ENCODE measurements at places on chromosomes 13 and 19.

GRCh38 chr13:100526318-100527000 is 62.1 kb downstream of the GGACT start:
- no peak for DNase-seq

- no peak for DNase-seq
Observed at GRCh38 chr13:97318532-97318931, 96.4 kb downstream of the MBNL2 start.

DNA sequence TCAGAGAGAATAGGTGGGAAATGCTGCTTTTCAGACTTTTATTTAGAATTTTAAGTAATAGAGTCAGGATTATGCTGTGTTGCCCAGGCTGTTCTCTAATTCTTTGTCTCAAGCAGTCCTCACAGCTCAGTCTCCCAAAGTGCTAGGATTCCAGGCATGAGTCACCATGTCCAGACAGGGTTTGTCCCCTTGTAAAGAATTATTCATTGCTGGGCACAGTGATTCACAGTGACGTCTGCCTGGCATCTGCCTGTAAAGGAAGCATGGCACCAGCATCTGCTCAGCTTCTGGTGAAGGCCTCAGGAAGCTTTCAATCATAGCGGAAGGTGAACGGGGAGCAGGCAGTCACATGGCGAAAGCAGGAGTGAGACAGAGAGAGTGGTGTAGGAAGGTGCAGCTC is 17.7 kb downstream of the ZNF763 start:
- no peak for DNase-seq

- DNase-seq: no peak
Observed at GRCh38 chr13:112972867-112973576, 4.0 kb downstream of the MCF2L start.

DNA sequence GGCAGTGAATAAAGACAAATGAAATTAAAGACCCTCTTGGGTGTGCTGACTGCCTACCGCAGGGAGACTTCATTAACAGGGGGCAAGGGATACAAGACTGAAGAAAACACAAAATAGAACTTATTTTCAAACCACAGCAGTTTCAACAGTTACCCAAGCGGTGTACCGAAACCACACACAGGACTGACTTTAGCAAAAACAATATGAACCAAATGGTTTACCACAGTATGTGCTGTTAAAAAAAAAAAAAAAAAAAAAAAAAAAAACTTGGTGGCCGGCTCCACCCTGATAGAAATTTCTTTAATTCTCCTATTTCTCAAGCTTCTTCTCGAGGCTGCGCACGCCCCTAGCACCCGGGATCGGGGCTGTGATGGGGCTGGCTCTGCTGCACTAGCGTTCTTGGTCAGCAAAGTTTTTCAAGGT is 42.6 kb downstream of the KLF2 start:
- DNase-seq: peak; percentile 33

GRCh38 chr13:51479199-51479523 is 26.3 kb upstream of the INTS6 start:
- no peak for DNase-seq

GRCh38 chr19:18408053-18408476 is 10.6 kb upstream of the LRRC25 start:
- DNase-seq: no peak

- DNase-seq: no peak
Observed at GRCh38 chr13:23921451-23921888, 24.2 kb upstream of the C1QTNF9B start.

DNA sequence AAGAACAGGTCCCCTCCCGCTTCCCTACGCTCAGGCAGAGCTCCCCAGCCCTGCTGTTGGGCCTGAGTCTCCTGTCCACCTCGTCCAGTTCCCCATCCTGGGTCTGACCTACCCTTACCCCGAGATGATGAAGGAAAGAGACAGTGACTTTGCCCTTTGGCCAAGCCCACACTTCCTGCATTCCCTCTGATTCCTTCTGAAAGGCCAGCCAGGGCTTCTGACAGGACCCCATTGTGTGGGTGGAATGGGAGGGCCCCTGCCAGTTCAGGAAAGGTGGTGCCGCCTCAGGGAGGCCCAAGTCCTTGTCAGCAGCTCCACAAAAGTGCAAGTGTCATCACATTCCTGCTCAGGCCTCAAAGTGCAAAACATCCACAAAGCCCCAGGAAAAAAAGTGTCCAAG is 177.8 kb downstream of the PAN3 start:
- DNase-seq: no peak

GRCh38 chr19:5966215-5966614 is 11.7 kb downstream of the RANBP3 start:
- DNase-seq: no peak

DNA sequence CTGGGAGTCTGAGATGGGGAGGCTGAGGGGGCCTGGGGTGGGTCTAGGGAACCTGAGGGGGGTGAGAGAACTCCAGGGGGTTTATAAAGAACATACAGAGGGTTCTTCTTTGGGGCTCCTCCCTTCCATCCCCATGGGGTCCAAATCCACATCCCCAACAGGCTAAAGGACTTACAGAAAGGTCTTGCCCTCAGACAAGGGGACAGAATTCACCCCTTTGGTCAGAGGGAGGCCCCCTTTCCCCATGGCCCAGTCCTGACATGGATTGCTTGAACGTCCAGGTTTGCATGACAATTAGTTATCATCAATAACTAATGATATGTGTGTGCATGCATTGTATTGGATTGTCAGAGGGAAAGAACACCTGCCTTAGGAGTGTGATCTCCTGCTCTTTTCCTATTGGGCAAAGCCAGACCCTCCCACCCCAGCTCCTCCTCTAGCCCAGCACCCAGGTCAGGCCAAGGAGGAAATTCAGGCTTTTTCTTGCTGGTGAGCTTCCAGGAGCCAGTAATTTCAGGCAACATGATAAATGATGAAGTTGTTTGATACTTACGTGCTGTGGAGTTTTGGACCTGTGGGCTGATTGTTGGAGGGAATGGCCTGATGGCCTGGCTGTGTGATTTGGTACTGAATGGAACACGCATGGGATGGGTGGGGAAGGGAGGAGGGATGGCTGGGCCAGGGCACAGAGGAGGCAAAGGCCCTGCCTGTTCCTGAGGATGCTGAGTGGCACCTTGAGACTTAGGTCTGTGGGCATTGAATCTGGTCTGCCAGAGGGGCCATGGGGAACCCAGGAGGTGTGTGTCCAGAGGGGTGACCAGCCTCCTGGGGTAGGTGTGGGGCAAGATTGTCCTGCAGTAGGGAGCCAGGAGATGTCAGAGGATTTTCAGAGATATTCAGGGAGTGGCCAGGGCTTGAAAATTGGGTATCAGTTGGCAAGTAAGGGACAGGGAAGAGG is 1.1 kb downstream of the KLHL26 start:
- DNase-seq: no peak

- no peak for DNase-seq
Observed at GRCh38 chr19:10003271-10003670, 7.0 kb downstream of the COL5A3 start.

DNA sequence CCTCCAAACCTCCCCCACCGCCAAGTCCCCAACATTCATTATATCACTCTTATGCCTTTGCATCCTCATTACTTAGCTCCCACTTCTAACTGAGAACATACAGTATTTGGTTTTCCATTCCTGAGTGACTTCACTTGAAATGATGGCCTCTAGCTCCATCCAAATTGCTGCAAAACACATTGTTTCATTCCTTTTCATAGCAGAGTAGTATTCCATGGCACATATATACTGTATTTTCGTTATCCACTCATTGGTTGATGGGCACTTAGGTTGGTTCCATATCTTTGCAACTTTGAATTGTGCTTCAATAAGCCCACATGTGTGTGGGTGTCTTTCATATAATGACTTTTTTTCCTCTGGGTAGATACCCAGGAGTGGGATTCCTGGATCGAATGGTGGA is 233.1 kb downstream of the ZNF536 start:
- DNase-seq: no peak

DNA sequence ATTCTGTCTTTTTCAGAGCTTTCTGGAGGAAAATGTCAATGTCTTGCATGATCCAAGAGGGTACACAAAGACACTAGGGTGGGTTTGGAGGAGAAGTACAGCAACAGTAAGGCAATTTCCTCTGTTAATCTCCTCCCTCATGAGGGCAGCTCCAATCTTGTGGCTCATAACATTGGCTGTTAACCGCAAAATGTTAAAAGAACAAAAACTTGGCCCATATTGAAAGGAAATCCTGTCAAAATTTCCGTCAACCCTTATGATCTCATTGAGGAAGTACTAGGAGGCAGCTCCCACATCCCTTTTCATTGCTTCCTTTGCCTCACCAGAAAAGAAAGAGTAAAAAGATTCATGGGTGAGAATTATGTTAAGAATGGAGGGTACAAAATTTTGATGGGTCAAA is 11.6 kb downstream of the OXGR1 start:
- DNase-seq: no peak

DNA sequence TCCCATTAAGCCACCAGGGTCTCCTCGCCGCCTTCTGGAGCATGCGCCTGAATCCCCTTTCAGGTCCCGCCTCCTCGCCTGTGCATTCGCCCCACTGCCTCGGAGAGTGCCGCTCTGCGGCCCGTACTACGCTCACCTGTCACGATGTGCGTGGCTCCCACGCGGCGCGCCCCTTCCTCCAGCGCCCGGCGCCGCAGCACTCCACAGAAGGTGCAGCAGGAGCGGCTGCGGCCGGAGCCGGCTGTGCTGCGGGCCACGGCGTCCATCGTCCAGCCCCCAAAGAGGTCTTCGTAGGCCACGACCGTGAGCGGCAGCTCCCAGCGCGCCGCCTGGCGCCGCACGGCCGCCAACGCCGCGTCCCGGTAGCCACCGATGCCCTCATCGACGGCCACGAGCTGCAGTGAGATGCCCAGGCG is 4.3 kb downstream of the CTU1 start:
- no peak for DNase-seq

DNA sequence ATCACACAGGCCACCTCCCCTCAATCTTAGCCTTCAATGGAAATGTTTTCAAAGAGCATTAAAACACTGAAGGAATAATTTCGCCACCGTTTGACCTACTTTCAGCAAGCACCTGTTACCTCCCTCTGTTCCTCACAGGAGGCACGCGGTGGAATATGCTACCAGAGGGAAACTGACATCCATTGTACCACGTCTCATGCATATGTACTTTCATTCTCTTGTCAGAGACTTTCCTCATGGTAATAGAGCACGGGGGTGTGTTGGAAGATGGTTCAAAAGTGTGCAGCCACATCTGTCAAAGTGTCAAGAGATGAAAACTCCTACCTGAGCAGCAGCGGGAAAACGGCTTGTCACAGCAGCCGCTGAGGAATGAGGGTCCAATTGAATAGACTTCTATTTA is 143.4 kb downstream of the NALCN start:
- no peak for DNase-seq

DNA sequence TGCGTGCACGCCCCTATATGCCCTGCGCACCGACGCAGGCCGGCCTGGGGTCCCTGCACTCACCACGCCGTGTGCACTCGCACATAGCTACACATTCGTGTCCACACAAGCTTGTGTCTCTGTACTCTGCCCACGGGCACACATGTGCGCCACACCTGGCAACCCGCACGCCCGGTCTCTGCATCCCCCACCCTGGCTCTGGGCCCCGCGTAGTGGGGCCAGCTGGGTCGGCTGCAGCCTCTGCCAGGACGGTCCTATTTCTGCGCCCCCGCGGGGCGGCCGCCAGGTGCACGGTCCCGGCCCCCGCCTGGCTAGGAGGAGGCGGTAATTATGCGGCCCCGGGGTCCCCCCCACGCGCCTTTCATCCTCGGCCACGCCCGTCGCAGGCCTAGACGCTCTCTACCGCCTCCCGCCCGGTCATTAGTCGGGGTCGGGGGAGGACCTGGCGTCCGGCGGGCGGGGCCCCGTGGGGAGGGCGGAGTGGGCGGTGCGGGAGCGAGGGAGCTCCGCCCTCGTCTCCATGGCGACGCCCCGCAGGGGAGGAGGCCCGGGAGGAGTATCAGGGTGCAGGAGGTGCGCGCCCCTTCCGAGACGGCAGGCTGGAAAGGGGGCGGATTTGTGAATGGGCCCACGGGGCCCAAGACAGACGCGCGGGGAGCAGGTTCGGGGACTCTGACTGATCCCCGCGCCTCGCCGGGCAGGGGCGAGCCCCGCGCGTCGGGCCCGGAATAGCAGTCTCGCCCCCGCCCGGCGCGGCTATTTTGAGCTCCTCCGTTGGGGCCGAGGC is 2.8 kb upstream of the CIRBP start:
- DNase-seq: peak; percentile 86

GRCh38 chr13:107266657-107267056 is 698.7 kb upstream of the ARGLU1 start:
- no peak for DNase-seq

- no peak for DNase-seq
Observed at GRCh38 chr13:49539313-49539712, 43.6 kb downstream of the PHF11 start.

DNA sequence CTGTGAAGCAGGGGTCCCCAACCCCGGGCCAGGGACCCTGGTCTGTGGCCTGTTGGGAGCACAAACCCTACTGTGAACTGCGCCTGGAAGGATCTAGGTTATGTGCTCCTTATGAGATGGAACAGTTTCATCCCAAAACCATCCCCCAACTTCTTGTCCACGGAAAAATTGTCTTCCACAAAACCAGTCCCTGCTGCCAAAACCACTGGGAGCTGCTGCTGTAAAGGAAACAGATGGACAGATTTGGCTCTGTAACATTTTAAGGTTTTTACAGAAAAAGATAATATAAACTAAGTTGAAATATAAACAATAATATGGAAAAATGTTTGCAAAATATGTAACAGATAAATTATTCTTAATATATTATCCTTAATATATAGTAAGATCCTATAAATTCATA is 73.7 kb downstream of the COG6 start:
- DNase-seq: no peak

- DNase-seq: no peak
Observed at GRCh38 chr19:58387338-58388174, 487 bp downstream of the RPS5 start.

DNA sequence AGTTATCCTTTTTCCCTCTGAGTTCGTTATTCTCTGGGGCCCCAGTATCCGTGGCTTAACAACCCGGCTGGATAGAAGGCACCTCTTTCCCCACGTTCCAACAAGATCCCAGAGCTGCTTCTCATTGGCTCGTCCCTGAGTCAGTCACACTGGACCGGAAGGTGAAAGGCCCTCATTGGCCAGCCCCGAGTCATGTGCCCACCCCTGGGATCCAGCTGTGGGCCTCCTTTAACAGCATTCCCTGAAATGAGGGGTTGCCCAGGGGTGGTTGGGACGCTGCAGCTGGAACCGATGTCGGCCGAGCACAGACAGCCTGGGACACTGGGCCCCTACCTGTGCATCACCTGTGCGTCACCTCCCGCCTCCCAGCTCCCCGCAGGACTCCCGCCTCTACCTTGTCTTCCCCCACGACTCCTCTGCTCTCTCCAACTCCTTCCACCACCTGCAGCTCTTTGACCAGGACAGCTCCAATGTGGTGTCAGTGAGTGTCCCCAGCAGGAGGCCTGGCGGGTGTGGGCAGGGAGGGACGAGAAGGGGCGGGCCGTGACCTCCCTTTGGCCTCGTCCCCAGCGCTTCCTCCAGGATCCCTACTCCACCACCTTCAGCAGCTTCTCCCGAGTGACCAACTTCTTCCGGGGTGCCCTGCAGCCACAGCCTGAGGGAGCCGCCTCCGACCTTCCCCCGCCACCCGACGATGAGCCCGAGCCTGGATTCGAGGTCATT is 4.3 kb downstream of the TBC1D17 start:
- DNase-seq: no peak

- no peak for DNase-seq
Observed at GRCh38 chr19:51687791-51688670, 5.1 kb upstream of the SPACA6 start.

- no peak for DNase-seq
Observed at GRCh38 chr13:113432506-113433270, 20.6 kb downstream of the ADPRHL1 start.

Data from activated CD4-positive, alpha-beta T cell treated with anti-CD3 and anti-CD28 coated beads for 4 hours (primary cell).